ENCODE measurements at places on chromosomes 12 and 14.

DNA sequence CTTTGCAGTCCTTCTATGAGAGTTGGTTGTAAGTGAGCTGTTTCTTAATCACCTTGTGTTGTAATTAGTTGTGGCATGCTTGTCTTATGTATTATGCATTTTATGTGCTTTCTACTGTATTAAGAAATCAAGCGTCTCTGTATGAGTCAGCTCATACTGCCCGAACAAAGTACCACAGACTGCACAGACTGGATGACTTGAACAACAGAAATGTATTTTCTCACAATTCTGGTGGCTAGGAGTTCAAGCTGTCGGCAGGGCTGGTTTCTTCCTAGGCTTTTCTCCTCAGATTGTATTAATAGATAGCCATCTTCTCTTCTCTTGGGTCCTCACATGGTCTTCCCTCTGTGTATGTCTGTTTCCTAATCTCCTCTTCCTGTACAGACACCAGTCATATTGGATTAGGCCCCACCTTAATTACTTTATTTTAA lies 77.7 kb downstream of the FLRT2 start:
- no peak for DNase-seq

- no peak for DNase-seq
Measured at GRCh38 chr12:54364413-54364812, at the start of gene GPR84. TSS of gene GPR84 (minus strand) at chr12:54364486. CDS start at chr12:54363851, 635 bp downstream.

DNA sequence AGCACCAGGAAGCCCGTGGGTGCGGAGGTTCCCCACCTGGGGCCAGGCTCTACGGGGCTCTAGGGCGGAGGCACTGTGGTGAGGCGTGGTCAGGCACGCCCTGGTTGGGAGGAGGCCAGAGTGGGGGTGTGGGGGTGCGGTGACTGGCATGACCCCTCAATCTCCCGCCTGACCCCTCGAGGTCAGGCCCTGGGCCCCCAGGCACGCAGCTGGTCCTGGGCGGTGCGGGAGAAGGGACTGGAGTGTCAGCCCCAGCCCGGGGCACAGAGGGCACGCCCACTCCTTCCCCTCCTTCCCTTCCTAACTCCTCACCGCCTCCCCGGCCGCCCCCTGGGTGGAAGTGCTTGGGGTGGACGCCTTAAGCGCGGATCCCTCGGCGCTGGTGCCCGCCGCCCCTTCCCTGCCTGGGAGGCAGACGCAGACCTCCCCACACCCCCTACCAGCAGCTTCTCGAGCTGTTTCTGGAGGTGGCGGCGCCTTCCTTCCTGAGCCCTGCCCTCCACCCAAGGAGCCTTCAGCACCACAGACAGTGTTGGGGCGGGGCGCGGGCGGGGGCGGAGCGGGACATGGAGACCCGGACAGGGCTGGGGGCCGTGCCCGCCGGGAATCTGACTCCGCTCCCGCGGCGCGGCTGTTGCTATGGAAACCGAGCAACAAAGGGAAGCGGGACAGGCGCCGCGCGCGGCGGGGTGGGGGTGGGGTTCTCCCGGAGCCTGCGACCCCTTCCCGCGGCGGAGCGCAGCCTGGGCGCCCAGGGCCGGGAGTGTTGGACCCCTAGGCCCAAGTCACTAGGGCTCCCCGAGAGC lies 741 bp upstream of the CRIP2 start:
- DNase-seq: peak; percentile 89

DNA sequence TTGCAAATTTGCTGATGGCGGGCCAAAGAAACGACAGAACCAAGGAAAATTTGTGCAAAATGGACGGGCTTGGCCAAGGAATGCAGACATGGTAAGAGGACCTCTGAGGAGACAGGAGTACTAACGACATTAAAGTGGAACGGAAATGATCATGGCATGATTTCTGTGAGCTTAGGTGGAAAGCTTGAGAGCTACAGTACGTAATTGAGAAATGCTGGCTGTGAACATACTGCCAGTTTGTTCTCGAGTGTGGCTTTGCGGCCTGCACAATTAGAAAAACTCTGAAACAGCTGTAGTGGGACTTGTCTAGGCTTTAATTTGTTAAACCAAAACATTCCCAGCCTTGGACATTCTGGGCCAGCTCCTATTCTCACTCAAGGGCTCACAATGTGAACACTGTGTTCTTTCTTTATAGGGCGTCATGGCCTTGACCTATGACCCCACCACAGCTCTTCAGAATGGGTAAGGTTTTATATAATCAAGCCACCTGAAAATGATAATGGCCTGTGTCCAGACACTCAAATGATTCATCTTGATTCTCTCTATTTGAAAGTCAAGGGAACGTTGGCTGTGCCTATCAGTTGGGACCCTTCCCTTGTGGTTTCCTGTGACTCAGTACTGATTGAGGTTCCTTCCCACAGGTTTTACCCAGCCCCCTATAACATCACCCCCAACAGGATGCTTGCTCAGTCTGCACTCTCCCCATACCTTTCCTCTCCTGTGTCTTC lies 48.5 kb downstream of the BAZ2A start:
- DNase-seq: no peak

DNA sequence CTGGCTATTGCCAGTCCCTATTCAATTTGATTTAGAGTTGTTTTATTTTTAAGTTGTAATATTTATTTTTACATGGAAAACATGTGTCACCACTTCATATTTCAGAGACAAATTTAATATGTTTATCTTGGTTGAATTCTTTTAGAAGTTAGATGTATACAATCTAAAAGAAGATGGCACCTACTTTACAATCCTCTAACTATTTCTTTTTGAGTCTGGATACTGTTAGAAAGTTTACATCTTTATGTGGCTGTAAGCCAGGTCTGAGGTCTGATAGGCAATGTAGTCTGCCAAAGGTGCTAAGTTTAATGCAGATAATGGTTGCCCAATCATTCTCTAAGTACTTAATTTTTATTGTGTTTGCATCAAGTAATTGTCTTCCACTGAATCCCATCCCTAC lies 7.2 kb upstream of the LMO3 start:
- DNase-seq: no peak

DNA sequence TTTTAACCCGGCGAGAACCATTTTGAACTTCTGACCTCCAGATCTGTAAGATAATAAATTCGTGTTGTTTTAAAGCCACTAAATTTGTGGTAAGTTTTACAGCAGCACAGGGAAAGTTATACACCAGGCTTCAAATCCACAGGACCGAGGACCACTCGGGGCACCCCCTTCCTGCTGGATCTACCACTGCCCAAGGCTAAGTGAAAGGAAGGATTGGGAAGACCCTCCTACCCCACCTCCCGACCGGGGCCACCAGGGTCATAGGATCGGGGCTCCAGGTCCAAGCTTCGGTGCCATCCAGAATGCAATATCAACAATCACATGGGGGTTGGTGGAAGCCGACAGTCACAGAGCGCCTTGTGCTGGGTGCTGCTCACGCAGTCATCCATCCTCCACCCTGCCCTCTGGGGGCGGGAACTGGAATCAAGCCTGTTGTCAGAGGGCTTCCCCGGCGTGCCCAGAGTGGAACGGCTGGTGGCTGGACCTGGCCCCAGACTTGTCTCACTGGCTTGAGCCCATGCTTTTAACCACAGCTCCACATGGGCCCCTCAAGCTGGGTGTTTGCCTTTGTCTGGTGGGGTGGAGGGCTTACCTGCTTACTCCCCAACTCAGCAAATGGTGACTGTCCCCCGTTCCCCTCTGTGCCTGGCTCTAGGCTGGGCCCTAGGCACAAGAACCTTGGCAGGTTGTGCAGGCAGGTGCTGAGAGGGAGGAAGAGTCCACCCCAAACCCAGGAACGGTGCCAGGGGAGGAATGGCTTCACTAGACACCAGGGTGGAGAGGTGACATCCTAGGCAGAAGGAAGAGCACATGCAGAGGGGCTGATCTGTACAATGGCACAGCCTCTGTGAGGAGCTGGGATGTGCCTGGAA lies 180.3 kb upstream of the RTL1 start:
- no peak for DNase-seq

GRCh38 chr14:73753887-73754795 lies 40.0 kb upstream of the PNMA1 start:
- DNase-seq: no peak

DNA sequence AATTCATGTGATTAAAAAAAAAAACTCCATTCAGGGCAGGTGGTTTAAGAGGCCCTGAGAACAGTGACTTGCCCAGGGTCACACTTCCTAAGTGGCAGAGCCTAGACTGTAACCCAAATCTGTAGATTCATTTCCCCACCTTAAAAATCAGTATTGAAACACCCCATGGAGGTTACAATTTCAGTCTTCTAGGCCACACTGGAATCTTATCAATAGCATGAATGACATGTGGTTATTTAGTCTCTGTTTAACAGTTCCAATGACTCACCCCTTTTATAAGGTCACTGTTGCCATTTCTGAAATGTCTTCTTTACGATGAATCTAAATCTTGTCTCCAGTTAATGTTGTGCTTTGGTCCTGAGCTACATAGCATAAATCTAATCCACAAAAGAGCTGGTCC lies 262.3 kb upstream of the GRIP1 start:
- DNase-seq: no peak

All from sciatic nerve (tissue), 2 donors.